ENCODE measurements at places on chromosomes 1 and 21.
A peak's percentile ranks its signal among the peaks of the same experiment; 100 is the strongest.

DNA sequence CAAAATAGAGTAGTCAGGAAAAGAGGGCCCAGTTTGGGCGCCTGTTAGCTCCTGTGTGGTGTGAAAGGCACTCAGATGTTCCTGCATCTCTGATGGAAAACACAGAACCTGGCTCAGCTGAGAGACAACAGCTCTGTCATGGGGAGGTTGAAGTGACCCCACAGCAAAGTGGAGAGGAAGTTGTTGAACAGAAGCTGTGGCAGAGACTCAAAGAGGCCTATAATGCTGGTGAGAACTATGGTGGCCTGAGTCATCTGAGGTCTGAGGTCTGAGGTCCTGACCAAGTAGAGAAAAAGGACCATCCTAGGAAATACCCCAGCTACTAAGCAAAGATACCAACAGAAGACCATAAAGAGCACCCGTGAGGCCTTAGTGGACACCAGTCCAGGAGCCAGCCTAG, 45.6 kb upstream of the JAK1 start:
- no peak for DNase-seq

GRCh38 chr21:34545079-34545884, 33.3 kb upstream of the KCNE1 start:
- no peak for DNase-seq

DNA sequence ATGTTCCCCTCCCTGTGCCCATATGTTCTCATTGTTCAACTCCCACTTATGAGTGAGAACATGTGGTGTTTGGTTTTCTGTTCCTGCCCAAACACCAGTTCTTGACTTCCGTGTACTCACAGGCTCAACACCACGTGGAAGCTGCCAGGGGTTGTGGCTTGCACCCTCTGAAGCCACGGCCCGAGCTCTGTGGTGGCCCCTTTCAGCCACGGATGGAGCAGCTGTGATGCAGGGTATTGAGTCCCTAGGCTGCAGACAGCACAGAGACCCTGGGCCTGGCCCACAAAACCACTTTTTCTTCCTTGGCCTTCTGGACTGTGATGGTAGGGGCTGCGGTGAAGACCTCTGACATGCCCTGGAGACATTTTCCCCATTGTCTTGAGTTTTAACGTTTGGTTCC, 111.6 kb downstream of the SYT14 start:
- no peak for DNase-seq

- DNase-seq = no peak
Observed at GRCh38 chr1:240255922-240256321, 164.2 kb downstream of the FMN2 start.

DNA sequence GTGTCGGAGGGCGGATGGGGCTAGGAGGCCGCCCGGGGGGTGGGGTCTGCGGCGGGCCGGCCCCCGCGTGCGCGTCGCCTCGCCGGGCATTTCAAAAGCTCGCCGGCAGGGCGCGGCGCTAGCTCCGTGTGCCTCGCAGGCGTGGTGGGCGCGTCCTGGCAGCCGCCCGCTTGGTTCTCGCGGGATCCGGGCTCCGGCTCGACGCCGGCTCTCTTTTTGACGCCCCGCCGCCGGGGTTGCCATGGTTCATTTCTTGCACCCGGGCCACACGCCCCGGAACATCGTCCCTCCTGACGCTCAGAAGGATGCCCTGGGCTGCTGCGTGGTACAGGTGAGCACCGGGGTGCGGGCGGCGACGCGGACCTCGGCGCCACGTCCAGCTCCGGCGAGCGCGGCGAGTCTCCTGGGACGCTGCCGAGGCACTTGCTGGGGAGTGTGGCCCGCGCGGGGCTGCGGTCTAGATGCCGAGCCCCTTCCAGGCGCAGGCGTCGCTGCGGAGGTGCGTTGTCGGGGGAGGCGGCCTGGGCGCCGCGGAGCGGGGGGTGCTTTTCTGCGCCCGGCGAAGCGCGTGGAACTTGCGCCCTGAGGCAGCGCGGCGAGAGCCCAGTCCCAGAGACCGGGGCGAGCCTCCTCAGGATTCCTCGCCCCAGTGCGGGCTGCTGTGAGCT, at the start of gene ZYG11A:
TSS of gene ZYG11A (plus strand) at position 118 of the 668 bp plus-strand sequence. CDS start at position 242, 124 bp downstream.
- DNase-seq = peak; percentile 86

DNA sequence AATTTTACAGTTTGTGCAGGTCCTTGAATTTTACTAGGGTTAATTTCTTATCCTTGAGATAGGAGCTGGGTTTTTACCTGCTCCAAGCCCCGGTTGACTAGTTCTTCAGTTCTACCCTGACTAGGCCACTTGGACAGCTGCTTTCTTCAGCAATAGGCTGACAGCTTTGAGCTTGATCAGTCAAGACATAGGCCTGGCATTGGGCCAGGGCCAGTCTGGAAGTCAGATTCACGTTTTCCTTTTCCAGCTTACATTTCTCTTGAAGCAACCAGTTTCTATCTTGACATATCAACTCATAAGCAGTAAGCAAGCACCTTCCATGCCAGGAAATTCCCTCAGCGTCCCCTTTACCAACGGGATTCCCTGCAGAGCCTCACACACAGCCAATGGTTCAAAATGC, 63.7 kb upstream of the AJAP1 start:
- no peak for DNase-seq

DNA sequence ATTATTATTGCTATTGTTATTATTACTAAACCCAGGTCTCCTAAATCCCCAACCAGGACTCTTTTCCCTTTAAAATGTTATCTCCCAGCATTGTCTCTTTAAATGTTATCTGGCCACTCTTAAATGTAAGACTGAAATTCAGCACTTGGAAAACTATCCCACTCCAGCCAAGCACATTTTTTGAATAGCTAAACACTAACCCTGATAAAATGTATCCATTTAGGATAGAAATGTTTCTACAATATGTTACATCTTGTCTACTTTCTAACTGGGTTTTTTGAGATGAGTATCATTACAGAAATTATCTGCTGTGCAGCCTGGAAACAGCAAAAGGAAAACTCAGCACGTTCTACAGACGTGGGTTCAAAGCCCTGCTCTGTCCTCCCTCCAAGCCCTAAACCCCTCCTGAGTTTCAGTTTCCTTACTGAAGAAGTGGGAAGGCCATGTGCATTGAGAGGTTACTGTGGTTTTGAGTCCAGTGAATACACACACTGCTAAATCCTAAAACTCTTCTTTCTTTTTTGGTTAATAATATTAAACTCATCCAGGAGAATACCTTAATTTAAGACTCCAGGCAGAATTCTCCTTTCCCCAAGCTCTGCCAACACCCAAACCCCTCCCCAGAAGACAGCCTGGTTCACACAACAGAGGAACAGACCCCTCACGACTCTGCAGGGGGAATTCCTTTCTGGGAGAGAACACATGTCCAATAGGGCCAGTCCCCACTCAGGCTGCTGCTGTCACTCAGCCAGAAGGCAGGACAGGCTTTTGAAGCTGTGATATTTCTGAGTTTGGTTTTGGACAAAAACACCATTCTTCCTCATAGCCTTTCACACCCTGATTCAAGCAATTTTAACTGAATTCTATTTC, 41.9 kb downstream of the HIVEP3 start:
- DNase-seq = no peak

DNA sequence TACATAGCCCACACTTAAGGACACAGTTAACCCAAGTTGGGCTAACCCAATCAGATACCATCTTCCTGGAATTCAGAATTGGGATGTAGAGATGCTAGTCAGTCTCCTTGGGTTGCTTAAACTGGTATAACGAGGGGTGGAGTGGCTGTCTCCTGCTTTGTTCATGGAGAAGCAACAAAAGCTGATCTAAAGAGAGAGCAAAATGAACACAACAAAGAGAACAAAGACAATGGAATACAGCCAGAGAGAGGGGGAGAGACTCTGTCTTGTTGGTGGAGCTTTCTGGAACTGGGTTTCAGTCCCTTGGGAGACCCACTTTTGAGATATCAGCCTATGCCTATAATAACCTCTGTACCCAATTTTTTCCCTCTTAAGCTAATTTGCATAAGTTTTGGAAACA, 138.1 kb downstream of the ATG4C start:
- no peak for DNase-seq

GRCh38 chr1:160579216-160579701, at the start of gene CD84:
Gene CD84, minus strand, starts transcription at chr1:160579496. Its CDS starts 59 bp downstream, at chr1:160579437.
- DNase-seq = no peak

DNA sequence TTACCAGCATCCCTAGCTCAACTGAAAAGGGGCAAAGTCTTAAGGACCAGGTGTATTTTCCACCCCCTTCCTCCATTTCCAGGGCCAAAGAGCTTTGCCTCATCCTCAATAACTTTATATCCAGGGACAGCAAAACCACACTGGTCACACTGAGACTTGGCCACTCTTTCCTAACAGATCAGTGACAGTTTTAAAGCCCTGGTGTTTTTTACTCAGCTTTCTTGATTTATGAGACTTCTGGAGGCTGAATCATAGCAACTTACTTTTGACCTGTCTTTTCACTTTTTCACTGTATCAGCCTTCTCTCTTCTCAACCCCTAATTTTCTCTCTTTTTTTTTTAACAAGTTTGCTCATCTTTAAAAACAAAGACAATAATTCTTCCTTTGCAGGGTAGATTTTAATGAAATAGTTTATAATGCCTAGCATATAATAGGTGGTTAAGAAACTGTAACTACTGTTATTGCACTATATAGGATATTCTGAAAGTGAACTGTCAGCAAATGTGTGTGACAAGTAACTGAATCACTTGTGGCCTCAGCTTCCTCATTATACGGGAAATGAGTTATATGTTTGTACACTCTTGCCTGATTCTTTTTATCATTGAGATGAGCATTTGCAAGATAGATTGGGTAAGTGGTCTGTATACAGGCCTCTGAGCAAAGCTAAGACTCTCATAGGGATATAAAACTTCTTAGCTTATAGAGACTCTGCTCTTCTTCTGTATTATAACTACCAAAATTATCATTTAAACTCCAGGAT, 19.7 kb upstream of the DYNLT5 start:
- no peak for DNase-seq

DNA sequence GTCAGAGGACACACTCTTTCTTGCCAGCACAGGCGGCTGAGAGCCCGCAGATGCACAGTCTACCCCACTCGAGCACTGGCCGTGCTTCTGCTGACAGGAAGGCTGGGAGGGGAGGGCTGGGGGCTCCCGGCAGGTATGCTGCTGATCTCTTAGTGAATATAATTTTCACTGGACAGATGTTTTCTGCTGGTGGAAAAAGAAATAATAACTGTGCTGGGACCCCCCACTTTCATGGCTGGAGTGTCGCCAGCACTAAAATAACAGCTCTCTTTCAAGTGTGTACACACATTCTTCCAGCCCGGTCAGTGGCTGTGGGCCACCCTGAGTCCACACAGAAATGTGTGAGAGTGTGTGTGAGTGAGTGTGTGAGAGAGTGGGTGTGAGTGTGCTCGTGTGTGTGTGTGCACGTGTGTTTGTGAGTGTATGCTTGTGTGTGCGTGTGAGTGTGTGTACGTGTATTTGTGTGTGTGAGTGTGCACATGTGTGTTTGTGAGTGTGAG, 167.7 kb upstream of the USP24 start:
- peak; percentile 50 for DNase-seq

DNA sequence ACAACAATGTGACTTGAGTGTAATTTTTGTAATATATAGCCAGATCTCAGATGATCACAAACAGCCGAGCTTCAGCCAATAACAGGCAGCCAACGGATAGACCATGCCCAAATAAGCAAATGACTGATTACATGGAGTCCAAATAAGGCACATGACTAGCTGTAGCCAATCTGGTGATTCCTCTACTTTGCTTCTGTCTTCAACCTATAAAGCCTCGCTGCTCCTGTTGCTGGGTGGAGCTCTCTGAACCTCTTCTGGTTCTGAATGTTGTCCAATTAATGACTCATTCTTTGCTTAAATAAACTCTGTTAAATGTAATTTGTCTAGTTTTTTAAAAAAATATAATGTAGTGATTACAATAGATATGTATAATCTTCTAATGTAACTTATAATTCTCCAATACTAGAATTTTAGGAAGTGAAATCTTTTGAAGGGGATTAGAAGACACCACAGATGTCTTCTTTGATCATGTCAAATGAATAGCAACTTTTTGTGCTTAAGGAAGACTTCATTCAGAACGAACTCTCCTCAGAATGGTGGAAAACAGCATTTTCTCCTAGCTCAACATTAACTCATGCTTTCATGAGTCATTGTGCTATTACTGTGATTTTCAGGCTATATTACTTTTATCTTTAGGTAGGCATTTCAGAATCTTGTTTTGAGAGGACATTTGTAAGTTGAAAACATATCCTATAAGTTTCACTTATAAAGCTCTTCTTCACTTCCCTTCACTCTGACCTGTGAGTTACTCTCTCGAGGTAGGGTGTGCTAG, 857.8 kb upstream of the B3GALT2 start:
- no peak for DNase-seq

- DNase-seq = no peak
Observed at GRCh38 chr1:162710780-162711465, 78.7 kb downstream of the DDR2 start.

DNA sequence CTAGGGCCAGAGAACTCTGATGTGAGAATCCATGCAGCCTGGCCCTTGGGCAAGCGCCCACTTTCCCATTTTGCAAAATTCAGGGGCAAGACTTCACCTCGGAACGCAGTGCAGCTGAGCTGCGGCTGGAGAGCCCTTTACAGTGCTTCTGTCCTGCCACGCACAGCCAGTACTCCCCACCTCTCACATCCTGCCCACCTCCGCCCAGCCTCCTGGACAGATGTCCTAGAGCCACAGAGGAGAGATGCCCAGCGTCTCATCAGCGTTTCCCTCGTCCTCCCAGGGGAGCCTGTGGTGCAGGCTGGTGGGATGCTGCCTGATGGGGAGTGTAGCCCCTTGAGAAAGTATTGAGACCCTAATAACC, 29.6 kb downstream of the RUNX3 start:
- no peak for DNase-seq

DNA sequence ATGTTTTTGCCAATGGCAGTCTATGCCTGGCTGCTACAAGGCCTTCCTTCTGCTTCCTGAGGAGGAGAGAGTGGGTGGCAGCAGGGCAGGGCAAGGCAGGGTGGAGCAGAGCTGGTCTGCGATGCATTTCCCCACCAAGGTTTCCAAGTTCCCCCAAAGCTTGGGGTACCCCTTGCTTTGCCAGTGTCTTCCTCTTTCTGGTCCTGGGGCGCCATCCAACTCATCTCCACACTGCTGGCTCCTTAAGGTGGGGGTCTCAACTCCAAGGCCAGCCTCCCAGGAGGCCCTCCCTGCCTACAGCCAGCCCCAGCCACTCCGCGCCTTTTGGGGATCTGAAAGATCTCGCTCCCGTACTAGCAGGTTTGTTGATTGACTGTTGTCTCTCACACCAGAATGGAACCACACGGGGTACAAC, 3.9 kb upstream of the SKI start:
- DNase-seq = no peak

DNA sequence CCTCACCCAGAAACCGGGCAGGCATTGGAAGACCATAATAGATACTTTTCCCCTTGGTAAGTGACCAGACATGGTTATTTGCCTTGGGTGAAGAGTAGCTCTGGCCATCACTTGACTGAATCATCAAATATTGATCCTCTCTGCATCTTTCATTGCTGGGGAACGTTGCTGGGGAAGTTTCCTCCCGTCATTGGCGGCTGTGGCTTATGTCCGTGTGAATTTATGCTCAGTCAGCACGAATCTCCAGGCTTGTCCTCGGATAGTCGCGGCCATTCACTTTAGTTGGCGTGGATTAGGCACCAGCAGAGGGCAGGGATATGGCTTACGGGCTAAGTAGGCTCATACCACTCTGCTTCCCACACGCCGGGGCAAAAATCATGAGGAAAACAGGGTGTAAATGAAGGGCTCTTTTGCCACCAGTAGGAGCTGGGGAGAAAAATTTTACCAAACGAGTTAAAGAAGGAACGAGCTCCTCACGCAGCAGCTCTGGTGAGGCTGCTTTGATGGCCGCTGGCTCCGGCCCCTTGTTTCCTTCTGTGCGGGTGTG, 473.4 kb downstream of the CAMTA1 start:
- no peak for DNase-seq

GRCh38 chr1:55974714-55975441, 604.5 kb downstream of the PLPP3 start:
- DNase-seq = no peak

- DNase-seq = no peak
Observed at GRCh38 chr1:228798035-228798434, 62.8 kb downstream of the RHOU start.
